Melanocyte of skin (primary cell): ENCODE measurements at places on chromosomes 16 and 17. TPM values are rescaled to one million over a fixed set of nuclear protein-coding genes. Genes with fewer than 3 reads are reported as not detected.

Gene CD300LB
- total RNA-seq, result not detected in 2 replicates

Gene PRDM7
- 14.2 and 30.6 TPM in 2 replicates for total RNA-seq

Gene PMFBP1
- total RNA-seq, result 0.31 and 0.33 TPM in 2 replicates

Gene UBE2G1
- 37.2 and 43.6 TPM in 2 replicates for total RNA-seq

Gene CCL17
- 0.33 TPM in 1 of 2 replicates, not detected in the other for total RNA-seq
